ENCODE measurements at places on chromosomes 7 and 10.

- DNase-seq: no peak
These were observed 223.2 kb upstream of the LRRN3 start for GRCh38 chr7:110867771-110868170.

DNA sequence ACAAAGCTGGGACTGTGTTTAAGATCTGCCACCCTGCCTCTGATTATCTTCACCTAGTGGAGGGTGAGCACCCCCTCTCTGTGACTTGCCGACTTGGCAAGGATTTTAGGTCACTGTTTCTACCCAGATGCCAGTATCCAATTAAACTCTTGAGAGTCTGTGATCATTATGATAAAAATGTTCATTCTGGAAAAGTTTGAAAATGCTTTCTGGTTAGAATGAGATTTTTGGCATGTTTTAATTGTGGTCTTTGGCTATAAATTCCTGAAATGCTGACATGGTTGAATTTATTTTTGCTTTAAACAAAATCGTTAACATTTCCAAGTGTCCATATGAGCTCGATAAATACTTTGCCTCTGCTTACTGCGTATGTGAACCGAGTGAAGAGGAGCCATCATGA, 221.4 kb downstream of the BICC1 start:
- no peak for DNase-seq

DNA sequence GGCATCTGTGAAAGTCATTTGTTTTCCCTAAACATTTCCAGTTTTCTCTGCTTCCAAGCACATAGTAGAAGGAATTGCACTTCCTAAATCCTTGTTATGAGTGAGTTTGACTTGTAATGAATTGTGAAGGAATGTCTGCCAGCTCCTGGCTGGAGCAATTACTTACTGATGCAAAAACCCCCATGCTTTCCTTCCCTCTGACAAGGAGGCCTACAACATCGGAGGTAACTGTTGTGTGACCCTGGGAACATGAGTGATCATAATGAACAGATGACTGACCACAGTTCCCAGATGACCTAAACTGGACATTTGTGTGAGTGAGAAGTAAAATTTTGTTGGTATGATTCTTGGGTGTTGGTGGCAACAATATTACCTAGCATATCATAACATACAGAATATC, 21.4 kb upstream of the CPVL start:
- DNase-seq: no peak

DNA sequence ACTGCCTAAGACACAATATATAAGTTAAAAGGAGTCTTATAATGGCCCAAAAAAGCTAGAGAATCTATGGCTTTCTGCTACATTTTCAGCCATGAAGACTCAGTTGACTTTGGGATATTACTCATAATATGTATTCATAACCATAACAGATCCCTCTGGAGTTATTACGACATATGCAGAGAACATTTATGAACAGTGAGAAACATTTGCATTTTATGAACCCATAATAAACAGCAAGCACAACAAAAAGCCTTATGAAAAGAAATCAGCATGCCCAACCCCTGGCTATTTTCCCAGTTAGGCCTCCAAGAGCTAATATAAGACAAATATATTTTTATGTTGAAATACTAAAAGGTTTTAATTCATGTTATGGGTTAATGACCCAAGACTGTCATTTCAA, 52.4 kb downstream of the ARMH3 start:
- DNase-seq: no peak

DNA sequence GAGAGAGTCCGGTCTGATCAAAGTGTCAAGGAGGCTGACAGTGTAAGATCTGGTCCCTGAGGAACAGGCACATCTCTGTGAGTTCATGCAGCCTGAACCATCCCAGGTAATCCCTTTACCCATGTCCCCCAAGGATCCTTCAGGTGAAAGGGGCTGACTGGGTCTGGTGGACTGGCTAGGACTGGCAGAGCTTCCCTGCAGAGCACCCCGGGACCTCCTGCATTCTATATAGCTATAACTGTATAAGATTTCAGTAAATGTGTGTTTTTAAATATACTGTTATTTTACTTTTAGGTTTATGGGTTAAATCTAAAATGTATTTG, 246.8 kb downstream of the ELMO1 start:
- DNase-seq: no peak

DNA sequence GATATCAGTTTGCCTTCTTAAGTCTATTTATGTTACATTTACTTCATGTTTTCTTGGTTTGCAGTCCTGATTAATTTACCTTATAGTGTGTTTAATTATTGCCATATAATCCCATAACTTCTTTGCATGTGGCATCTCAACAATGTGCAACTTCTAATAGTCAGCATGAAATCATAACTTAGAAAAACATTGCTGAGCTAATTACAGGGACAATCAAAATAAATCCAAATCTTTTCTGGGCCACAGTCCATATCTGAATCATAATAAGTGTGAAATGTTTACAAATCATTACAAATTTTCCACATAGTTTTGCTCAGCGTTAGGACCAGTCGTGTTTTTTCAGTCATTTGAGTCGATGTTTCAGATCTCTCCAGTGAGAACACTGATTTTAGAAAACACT, 29.1 kb upstream of the CABCOCO1 start:
- DNase-seq: no peak

- DNase-seq: peak; percentile 38
These were observed 71.7 kb downstream of the LYZL2 start for GRCh38 chr10:30557884-30558283.

GRCh38 chr10:3225561-3225960, 53.0 kb upstream of the PITRM1 start:
- no peak for DNase-seq

- DNase-seq: peak; percentile 84
These were observed at the start of gene ZNF12 for GRCh38 chr7:6706666-6707407. Gene ZNF12, minus strand, starts transcription at chr7:6706947. Its CDS starts 1,774 bp downstream, at chr7:6705173.

GRCh38 chr10:96416643-96417042, 57.8 kb upstream of the OPALIN start:
- DNase-seq: no peak

GRCh38 chr10:64271508-64271907, 750.3 kb downstream of the REEP3 start:
- DNase-seq: no peak

Measured in kidney epithelial cell (primary cell).